ENCODE measurements at places on chromosomes 2 and 18. TPM values are rescaled to one million over a fixed set of nuclear protein-coding genes. Genes with fewer than 3 reads are reported as not detected.

DNA sequence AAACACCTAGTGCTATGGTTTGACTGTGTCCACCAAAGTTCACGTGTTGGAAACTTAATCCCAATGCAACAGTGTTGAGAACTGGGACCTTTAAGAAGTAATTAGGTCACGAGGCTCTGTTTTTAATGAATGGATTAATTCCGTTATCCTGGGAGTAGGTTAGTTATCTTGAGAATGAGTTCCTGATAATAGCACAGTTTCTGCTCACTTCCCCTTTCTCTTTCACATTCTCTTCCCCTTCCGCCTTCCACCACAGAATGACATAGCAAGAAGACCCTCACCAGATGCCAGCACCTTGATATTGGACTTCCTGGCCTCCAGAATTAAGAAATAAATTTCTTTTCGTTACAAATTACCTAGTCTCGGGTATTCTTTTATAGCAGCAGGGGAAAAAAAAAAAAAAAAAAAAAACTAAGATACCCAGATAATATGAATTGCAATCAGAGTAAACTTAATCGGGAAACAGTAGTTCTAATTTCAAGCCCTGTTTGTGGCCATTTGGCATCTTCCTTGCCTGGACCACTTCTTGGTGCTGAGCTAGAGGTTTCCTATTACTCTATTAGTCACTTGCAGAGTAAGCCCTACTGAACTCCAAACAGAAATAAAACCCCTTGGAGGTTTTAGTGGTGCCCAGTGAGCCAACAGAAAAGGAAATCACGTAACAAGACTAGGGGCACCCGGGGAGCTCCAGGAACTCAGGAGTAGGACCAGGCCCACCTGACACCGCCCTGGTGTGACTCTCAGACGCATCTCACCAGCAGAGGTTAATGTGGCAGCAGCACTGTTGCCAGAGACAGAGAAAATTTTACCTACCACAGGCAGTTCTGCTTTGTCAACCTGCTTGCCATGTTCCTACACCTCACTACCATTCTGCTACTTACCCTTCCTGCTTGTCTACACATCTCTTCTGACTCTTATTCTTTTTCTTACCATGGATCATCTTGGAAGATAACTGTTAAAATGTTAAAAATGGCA is 147.6 kb upstream of the CAB39 start:
- DNase-seq: peak; percentile 13

- no peak for DNase-seq
Measured at GRCh38 chr2:196165016-196165415, 6.4 kb downstream of the STK17B start.

GRCh38 chr2:156322686-156323231 is 9.8 kb downstream of the NR4A2 start:
- DNase-seq: no peak

- DNase-seq: no peak
Measured at GRCh38 chr2:17051538-17051937, 385.9 kb upstream of the CYRIA start.

GRCh38 chr2:88088999-88089398 is 21.4 kb downstream of the SMYD1 start:
- DNase-seq: no peak

DNA sequence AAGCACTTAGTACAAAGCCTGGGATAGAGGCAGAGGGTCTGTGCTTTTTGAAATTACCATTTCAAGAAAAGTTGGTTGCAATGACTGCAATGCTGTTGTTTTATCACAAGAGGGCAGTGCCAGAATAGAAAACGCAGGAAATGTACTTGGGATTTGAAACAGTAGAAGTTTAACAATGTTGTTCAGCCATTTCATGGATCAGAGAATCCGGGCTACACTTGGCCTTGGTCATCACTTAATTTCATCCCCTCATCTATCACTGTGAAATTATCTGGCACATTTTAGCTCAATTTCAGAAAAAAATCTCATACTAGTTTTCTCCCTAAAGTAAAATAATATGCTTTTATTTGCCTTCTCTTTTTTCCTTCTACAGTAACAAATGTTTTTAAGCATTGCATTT is 70.8 kb downstream of the RAPGEF4 start:
- DNase-seq: peak; percentile 48

- DNase-seq: no peak
Measured at GRCh38 chr2:95058989-95059641, 33.6 kb downstream of the MAL start.

GRCh38 chr2:158095912-158096311 is 5.8 kb upstream of the UPP2 start:
- no peak for DNase-seq

DNA sequence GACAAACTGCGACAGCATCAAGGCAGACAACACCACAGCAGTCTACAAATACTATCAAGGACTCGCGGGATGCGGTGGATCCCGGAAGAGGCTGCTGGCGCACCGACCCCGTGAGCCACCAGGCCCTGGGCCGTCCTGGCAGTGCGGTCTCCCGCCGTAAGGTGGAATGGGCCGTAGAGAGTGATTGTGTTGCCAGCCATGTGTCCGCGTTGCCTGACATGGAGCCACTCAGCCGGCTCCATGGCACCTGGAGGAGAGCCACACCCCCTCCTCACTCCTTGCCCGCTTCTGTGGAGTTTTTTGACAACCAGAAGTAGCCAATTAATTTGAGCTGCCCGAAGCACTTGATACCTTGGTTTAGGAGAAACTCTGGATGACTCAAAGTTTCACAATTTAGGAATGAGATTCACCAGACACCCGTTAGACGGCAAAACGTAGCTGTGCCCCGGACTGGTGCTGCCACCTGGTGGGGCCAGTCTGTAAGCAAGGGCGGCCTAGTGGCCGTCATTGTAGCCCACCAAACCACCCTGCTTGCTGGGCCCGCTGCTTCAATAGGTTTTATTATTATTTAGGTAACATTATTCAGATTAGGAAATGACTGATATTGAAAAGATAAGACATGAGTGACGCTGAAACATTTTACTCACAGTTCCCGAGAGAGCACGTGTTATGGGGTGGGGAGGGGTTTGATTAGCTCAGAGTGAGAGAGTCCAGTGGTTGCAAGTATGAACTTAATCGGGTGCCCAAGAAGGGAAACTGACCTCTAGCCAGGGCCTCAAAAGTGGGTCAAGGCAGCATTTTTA is 10.2 kb upstream of the IMP4 start:
- peak; percentile 73 for DNase-seq

DNA sequence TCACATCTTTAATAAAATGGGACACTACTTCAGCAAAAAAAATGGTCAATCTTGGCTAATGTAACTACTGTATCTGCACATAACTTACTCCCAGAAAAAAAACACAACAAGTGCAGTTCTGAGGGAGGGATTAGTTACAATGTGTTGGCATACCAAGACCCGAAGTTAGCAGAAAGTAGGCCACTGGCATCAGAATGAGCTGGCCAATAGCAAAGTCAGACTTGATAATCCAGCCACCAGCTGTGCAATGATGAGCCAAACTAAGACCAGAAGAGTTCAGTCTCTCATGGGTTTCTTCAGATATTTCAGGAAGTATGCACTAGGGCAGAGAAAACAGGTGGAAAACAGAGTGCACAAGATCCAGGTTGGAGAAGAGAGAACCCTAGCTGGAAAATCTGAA is 65.3 kb downstream of the OLA1 start:
- no peak for DNase-seq

DNA sequence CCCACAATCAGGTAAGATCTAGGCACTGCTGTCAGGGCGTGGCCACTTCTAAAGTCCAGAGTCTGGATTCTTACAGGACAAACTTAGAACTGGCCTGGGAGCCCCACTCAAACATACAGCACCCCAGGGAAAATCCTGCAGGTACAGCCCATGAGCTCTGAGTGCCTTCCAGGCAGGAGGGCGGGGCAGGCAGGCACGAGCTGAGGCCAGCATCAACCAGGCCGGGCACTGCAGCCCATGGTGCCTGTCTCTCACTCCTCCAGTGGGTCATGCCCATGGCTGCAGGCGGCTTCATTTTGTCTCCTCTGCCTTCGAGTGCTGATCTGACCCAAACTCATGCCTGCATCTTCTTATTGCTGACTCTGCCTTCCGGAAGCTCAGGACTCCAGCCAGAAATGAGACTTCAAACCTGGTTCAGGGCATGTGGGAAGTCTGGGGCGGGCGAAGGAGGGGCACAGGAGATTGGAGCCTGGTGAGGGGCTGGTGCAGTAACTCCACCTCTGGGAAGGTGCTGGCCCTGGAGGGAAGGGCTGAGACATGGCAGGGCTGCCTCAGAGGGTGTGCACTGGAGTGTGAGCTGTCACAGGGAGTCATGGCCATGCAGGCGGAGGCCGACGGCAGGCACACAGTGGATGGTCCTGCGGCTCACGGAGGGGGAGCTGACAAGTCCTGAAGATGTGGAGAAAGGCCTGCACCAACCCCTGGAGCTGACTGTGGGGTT is 40.5 kb downstream of the HS6ST1 start:
- DNase-seq: no peak

DNA sequence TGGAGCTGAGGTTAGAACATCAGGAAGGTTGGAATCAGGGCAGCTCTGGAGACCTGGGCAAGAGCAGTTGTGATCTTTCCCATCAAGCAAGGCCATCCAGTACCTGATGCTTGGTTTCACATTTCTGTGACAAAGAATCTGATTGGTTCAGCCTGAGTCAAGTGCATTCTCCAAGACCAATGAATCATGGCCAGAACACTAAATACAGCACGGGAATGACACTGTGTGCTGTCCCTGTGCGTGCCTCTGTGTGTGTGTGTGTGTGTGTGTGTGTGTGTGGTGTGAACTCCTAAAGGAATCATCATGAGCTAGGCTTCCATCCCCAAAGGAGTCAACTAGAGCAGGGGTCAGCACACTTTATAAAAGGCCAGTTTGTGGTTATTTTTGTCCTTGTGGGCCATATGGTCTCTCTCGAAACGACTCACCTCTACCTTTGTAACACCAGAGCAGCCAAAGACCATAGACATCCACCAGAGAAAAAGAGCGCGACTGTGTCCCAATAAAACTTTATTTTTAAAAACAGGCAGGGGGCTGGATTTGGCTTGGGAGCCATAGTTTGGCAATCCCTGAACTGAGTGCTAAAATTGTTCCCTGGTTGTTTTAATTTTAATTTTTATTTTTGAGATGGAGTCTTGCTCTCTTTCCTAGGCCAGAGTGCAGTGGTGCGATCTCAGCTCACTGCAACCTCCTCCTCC is 99.7 kb downstream of the INHBB start:
- DNase-seq: no peak

GRCh38 chr2:96493072-96493471 is 12.1 kb downstream of the NEURL3 start:
- DNase-seq: peak; percentile 1

DNA sequence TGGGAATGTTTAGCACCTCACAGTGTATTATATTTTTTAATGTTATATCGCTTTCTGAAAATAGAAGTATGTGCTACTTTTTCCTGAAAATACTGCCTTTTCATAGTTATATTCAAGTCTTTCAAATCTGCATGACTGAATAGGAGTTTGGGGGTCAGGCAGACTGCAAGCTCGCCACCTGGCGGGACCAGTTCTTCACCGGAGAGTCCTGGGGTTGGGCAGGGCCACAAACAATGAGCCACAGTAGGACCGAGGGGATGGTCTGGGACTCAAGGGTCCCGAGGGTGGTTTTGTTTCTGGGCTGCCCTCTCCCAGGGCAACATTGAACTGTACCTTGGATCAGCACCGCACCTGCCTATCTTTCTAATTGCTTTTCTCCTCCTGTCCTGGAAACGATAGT is 70.6 kb downstream of the VWA3B start:
- no peak for DNase-seq

- DNase-seq: peak; percentile 39
Measured at GRCh38 chr18:61765097-61765496, 127.7 kb downstream of the RNF152 start.

DNA sequence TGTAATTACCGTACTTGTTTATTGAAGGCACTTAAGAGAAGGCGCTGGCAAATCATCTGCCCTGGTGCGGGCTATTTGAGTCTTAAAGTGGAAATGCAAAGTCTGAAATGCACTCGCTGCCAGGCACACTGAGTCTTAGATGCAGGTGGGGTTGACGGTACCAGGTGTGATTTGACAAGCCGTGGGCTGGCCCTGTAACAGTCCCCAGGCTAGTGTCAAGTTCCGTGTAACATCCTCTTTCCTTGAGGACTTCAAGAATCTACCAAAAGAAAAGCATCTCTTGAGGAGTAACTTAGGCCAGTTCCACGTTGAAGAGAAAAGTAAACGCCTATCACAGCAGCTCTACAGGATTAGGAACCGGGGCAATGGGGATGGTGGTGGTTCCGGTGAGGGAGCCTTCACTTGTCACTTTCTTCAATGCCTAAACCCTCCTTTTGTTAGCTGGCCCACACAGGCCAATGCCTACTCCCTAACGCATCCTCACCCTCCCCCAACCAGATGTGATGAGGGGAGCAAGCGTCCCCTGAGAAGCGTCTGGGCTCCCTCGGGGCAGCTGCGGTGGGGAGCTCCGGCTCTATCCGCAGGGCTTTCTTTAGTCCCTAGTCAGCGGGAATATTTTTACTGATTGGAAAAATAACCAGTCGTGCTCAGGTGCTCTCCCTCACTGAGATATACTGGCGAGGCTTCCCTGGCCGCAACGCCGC is 1.5 kb upstream of the UGP2 start:
- DNase-seq: no peak

DNA sequence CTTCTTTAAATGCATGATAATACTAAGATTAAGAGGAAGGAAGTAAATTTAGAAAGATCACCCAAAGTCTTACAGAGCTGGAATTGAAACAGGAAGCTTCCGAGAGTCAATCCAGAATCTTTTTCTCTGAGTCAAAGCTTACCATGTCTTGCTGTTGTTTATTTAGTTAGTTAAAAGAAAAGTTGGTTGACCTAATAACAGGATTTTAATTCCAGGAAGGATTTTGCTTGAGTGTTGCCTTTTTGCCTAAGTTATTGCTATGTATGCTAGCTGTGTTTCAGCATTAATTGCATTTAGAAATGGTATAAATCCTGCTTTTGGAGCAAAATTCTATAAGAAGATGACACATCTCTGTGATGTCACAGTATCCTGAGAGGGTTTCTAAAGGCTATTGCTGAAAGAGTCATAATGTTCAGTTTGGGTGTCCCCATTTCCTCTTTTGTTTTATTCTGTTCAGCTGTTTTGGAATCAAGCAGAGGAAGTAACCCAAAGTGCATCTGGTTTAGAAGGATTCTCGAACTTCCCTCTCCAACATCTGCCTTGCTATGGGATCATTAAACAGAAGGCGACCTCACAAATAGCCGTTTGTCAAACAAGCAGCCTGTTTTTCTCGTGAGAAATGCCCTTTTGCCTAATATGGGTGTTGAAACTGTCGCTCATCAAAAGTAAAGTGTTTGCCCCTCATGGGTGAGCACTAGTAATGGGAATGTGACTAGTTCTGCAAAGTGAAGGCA is 271.5 kb upstream of the MMADHC start:
- peak; percentile 40 for DNase-seq

Gene SULT1C3
- total RNA-seq: not detected

Gene TXNL4A
- 163 TPM for total RNA-seq

Gene KCNG2
- total RNA-seq: not detected

Gene DSG2
- total RNA-seq: 30.0 TPM

Gene ADGRF3
- not detected for total RNA-seq
